CD4-positive, alpha-beta memory T cell (primary cell): ENCODE measurements at places on chromosomes 4 and X. TPM values are rescaled to one million over a fixed set of nuclear protein-coding genes. Genes with fewer than 3 reads are reported as not detected.

Gene CC2D2A
- total RNA-seq = not detected

Gene SH3BGRL
- total RNA-seq = 86.5 TPM

Gene OCIAD2
- total RNA-seq = 108 TPM

Gene SHISA3
- not detected for total RNA-seq

Gene IL2
- total RNA-seq = 0.67 TPM

Gene EDA2R
- 1.3 TPM for total RNA-seq

Gene GABRQ
- not detected for total RNA-seq

Gene ASB12
- not detected for total RNA-seq

Gene FAM13A
- 9.6 TPM for total RNA-seq

Gene PITX2
- not detected for total RNA-seq

Gene GPR173
- total RNA-seq = not detected

- H3K27ac ChIP-seq = no peak overlapping the region
- H3K4me1 ChIP-seq = no peaks in the 10 kb centered on the region
- no peaks in the 10 kb centered on the region for H3K36me3 ChIP-seq
- DNase-seq = no peak
- H3K4me3 ChIP-seq = no peak overlapping the region
These were observed 682.9 kb upstream of the GALNTL6 start for GRCh38 chr4:171130256-171130801.

DNA sequence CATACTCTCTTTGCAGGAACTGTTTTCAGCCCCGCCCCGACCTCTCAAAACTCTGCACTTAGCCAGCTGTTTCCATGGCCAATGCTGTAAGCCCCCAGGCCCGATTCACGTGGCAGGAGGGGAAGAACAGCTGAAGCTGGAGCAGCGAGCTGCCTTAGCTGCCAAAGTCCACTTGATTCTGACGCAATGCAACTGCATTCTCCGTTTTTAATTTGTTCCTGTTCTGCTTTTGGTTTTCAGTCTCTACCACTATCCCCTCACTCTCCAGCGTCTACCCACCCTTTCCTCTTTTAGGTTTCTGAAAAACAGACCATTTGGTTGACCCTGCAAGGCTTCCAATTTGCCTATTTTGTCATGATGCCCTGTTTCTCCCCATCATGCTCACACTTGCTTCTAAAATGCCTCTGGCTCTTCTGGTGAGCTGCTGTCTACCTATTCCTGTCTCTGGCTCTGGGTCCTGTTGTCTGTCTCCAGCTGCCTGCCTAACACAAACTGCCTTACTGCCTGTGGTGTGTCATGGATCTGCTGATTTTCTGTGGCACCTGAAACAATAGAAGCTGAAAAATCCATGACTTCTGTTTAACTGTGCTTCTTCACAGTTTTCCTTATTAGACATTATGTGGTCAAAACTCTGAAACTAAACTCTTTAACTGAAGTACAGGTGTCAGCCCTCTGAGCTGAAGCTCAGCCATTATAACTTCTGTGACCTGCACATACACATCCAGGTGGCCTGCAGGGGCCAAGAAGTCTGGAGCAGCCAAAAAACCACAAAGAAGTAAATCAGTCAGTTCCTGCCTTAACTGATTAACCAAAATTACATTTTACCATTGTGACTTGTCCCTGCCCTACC, 160.5 kb upstream of the AGTR2 start:
- no peaks in the 10 kb centered on the region for H3K4me1 ChIP-seq
- no peaks in the 10 kb centered on the region for H3K36me3 ChIP-seq
- no peaks in the 10 kb centered on the region for H3K27me3 ChIP-seq
- DNase-seq = no peak

DNA sequence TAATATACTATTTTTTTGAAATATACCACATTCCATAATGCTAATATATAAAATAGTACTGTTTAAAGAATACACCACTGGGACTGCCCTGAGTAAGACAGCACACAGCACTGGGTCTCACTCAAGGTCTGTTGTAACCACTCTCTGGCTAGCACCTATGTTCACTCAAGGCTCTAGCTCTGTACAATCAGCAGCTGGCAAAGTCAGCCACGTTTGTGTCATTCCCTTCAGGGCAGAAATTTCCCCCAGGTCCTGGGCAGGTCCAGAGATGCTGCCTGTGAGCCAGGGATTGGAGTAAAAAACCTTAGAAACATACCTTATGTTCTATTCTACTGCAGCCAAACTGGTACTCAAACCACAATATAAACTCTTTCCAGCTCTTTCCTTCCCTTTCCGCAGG, 1160.2 kb upstream of the ADGRL3 start:
- H3K27me3 ChIP-seq = no peaks in the 10 kb centered on the region
- no peak overlapping the region for H3K4me3 ChIP-seq
- no peaks in the 10 kb centered on the region for H3K4me1 ChIP-seq
- DNase-seq = no peak
- no peaks in the 10 kb centered on the region for H3K36me3 ChIP-seq

GRCh38 chrX:1330605-1331004, 6.0 kb upstream of the IL3RA start:
- H3K4me3 ChIP-seq = no peak overlapping the region
- DNase-seq = no peak
- no peaks in the 10 kb centered on the region for H3K36me3 ChIP-seq
- H3K4me1 ChIP-seq = no peaks in the 10 kb centered on the region

- H3K27ac ChIP-seq = no peak overlapping the region
- H3K27me3 ChIP-seq = no peaks in the 10 kb centered on the region
- H3K4me1 ChIP-seq = no peaks in the 10 kb centered on the region
- DNase-seq = no peak
- no peak overlapping the region for H3K4me3 ChIP-seq
These were observed 404.4 kb upstream of the RASGEF1B start for GRCh38 chr4:81876106-81876505.

GRCh38 chr4:165472943-165473676, 94.3 kb downstream of the CPE start:
- no peak for DNase-seq
- no peaks in the 10 kb centered on the region for H3K27me3 ChIP-seq
- no peak overlapping the region for H3K27ac ChIP-seq
- H3K4me1 ChIP-seq = no peaks in the 10 kb centered on the region
- no peak overlapping the region for H3K4me3 ChIP-seq

- DNase-seq = no peak
- no peak overlapping the region for H3K27ac ChIP-seq
- H3K4me1 ChIP-seq = no peaks in the 10 kb centered on the region
- no peak overlapping the region for H3K4me3 ChIP-seq
These were observed 197.2 kb downstream of the GRXCR1 start for GRCh38 chr4:43089730-43090129.

GRCh38 chrX:72050011-72050410, 81.7 kb downstream of the RTL5 start:
- no peaks in the 10 kb centered on the region for H3K36me3 ChIP-seq
- no peak overlapping the region for H3K27ac ChIP-seq
- H3K4me3 ChIP-seq = no peak overlapping the region
- no peak for DNase-seq

DNA sequence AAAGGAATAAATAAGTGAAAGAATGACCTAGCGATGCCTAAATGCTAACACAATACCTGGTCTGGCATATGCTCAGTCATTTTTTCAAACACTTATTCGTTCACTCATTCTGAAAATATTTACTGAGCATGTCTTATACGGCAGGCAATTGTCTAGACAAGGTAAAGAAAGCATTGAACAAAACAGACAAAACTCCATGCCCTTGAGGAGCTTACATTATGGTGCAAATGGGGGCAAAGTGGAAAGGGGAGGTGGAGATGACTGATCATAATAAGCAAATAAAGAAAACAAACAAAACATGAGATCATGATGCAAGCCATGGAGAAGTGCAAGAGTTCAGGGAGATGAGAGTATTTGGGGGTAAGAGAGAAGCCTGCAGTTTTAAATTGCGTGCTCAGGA, 334.6 kb upstream of the PPARGC1A start:
- H3K27ac ChIP-seq = no peak overlapping the region
- H3K36me3 ChIP-seq = no peaks in the 10 kb centered on the region
- no peaks in the 10 kb centered on the region for H3K4me1 ChIP-seq
- H3K27me3 ChIP-seq = no peaks in the 10 kb centered on the region
- DNase-seq = no peak

GRCh38 chr4:19259920-19260319, 991.8 kb upstream of the SLIT2 start:
- DNase-seq = no peak
- H3K27me3 ChIP-seq = no peaks in the 10 kb centered on the region
- no peak overlapping the region for H3K27ac ChIP-seq
- H3K4me3 ChIP-seq = no peak overlapping the region

DNA sequence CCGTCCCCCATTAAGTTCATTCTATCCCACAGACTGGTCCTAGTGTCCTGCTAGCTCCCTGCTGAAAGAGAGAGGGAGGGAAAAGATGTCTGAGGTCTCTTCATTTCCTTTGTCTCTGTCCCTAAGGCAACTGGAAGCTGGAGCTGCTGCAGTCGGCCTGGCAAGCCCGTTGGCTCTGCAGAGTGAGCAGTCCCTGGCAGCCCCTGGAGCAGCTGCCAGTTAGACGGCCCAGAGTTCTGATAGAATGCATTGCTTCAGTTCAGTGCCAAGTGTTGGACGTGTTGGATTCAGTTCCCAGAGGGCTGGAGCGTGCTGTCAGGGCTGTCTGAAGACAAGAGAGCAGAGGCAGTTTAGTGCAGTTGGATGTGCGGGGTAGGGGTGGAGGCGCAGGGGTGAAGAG, 975 bp downstream of the KCNE5 start:
- H3K4me3 ChIP-seq = no peak overlapping the region
- no peaks in the 10 kb centered on the region for H3K27me3 ChIP-seq
- H3K36me3 ChIP-seq = no peaks in the 10 kb centered on the region
- no peak overlapping the region for H3K27ac ChIP-seq

- H3K4me1 ChIP-seq = no peaks in the 10 kb centered on the region
- no peak for DNase-seq
- H3K27me3 ChIP-seq = no peaks in the 10 kb centered on the region
These were observed 41.4 kb downstream of the PABPC4L start for GRCh38 chr4:134160211-134160610.

GRCh38 chrX:129193357-129193756, 329.9 kb downstream of the SMARCA1 start:
- H3K36me3 ChIP-seq = no peaks in the 10 kb centered on the region
- no peaks in the 10 kb centered on the region for H3K4me1 ChIP-seq
- no peak for DNase-seq
- H3K4me3 ChIP-seq = no peak overlapping the region
- no peaks in the 10 kb centered on the region for H3K27me3 ChIP-seq

- H3K4me1 ChIP-seq = no peaks in the 10 kb centered on the region
- no peak for DNase-seq
- no peaks in the 10 kb centered on the region for H3K36me3 ChIP-seq
- H3K4me3 ChIP-seq = no peak overlapping the region
- H3K27me3 ChIP-seq = no peaks in the 10 kb centered on the region
These were observed 7.0 kb downstream of the NPY5R start for GRCh38 chr4:163350672-163351071.

DNA sequence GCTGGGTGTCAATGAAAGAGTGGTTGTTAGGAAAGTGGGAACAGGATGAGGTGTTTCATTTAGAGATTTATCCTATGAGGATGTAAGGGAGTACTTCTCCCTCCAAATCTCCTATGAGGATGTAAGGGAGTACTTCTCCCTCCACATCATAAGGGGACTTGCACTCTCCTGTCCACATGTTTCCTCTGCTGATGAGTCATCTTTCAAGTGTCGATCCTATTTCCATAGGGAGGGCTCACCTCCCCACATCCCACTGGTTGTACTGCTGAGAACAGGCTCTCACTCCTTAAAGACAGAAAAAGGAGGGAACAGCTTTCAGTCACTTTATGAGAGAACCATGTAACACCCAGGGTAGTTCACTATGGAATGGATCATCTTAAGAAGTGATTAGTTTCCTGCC, 65.0 kb downstream of the INPP4B start:
- H3K27me3 ChIP-seq = no peaks in the 10 kb centered on the region
- H3K36me3 ChIP-seq = no peaks in the 10 kb centered on the region
- DNase-seq = no peak
- no peaks in the 10 kb centered on the region for H3K4me1 ChIP-seq

DNA sequence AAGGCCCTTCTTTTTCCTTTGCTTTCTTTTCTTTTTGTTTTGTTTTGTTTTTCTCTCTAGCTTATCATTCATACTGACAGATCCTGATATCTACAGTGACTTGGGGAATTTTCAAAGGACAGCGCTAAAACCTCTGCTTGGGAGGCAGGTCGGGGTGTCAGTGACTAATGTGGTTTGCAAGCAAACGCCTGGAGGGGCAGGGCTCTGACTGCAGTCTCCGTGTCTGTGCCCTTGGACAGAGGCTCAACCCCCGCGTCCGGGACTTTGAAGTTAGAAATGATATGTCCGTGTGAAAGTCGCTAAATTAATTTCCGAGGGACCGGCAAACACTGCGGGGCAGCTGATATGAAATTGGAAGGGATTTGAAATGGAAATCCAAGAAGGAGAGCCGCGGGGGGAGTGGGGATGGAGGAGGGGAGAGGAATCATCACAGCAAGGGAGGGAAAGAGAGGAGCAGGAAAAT, 312.4 kb downstream of the DHRSX start:
- no peak overlapping the region for H3K27ac ChIP-seq
- DNase-seq = no peak
- H3K27me3 ChIP-seq = no peaks in the 10 kb centered on the region
- no peaks in the 10 kb centered on the region for H3K4me1 ChIP-seq

GRCh38 chr4:126986828-126987227, 645.9 kb upstream of the INTU start:
- no peak for DNase-seq
- H3K27me3 ChIP-seq = no peaks in the 10 kb centered on the region
- H3K36me3 ChIP-seq = no peaks in the 10 kb centered on the region
- no peak overlapping the region for H3K4me3 ChIP-seq
- H3K27ac ChIP-seq = no peak overlapping the region

DNA sequence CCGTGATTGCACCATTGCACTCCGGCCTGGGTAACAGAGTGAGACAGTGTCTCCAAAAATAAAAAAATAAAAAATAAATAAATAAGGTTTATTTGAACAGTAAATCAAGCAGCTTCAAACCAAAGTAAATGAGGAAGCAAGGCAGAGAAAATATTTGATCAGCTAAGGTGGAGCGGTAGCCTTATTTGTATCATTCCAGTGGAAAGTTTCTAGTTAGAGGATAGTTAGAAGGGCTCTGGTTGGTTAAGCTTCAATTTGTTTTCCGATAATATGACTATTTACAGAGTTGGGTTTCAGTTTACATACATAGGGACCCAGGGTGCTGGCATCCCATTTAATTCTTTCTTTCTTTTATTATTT, 21.8 kb upstream of the OPHN1 start:
- no peaks in the 10 kb centered on the region for H3K36me3 ChIP-seq
- H3K27ac ChIP-seq = no peak overlapping the region
- H3K4me3 ChIP-seq = no peak overlapping the region
- DNase-seq = no peak
- H3K27me3 ChIP-seq = no peaks in the 10 kb centered on the region

GRCh38 chrX:9878146-9878820, 88.9 kb upstream of the CLDN34 start:
- no peaks in the 10 kb centered on the region for H3K27me3 ChIP-seq
- no peak for DNase-seq
- no peak overlapping the region for H3K4me3 ChIP-seq
- no peak overlapping the region for H3K27ac ChIP-seq
- H3K4me1 ChIP-seq = no peaks in the 10 kb centered on the region

- H3K4me1 ChIP-seq = no peaks in the 10 kb centered on the region
- DNase-seq = no peak
- no peak overlapping the region for H3K27ac ChIP-seq
- H3K4me3 ChIP-seq = no peak overlapping the region
- no peaks in the 10 kb centered on the region for H3K36me3 ChIP-seq
These were observed 78.6 kb upstream of the LDB2 start for GRCh38 chr4:16977081-16977480.
